ENCODE measurements at places on chromosomes 12 and 14.
A peak's percentile ranks its signal among the peaks of the same experiment; 100 is the strongest.

- DNase-seq, result no peak
Observed at GRCh38 chr14:69535230-69535848, 39.3 kb downstream of the CCDC177 start.

DNA sequence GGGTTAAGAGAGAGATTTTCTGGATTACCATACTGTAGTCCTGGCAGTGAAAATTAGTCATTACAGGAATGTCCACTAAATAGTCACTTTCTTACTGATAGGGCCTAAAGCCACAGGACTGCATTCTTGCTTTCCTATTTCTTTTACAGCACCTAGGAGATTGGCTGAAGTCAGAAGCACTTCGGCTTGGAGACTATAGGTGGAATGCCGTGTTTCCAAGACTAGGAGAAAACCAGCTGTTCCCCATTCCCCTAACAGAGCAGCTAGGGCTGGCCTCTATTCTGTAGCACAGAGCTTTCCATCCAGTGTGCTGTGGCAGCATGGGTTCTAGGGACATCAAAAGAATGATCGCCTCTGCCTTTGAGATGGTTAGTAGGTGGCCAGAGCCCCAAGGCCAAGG is 15.1 kb downstream of the PIGH start:
- DNase-seq, result no peak

DNA sequence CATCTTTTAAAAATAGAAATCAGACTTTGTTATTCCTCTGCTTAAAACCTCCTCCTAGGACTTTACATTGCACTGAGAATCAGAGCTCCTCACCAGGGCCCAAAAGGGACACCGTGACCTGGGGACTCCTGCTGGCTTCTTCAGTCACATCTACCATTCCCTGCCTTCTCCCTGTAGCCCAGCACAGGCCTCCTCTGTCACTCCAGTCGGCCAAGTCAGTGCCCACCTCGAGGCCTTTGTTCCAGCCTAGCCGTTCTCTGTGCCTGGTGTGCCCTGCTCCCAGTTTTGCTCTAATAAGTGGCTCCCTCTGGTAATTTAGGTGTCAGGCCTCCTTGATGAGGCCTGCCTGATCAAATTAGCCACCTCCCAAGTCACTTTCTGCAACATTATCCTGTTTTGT is 27.4 kb downstream of the CRADD start:
- DNase-seq, result no peak

GRCh38 chr12:107320033-107320928 is 226.9 kb upstream of the CRY1 start:
- DNase-seq, result peak; percentile 71

- no peak for DNase-seq
Observed at GRCh38 chr14:69928111-69928523, 48.9 kb downstream of the SMOC1 start.

DNA sequence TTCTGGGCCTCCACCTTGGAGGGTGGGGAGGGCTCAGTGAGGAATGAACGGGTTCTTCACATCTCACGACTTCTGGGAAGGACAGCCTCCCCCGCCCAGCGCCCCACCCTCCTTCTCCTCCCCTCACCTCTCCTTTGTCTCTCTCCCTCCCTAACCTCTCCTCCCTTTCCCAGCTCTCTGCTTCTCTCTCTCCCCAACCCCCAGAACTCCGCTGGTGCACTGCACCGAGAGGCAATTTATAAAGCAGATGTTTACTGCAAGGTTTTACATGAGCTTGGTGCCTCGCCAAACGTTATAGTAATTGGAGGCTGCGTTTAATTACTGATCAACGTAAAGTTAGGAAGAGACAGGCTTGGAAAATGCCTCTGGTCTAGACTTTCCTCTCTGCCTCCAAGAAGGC is 42.9 kb upstream of the FAM222A start:
- DNase-seq, result no peak

DNA sequence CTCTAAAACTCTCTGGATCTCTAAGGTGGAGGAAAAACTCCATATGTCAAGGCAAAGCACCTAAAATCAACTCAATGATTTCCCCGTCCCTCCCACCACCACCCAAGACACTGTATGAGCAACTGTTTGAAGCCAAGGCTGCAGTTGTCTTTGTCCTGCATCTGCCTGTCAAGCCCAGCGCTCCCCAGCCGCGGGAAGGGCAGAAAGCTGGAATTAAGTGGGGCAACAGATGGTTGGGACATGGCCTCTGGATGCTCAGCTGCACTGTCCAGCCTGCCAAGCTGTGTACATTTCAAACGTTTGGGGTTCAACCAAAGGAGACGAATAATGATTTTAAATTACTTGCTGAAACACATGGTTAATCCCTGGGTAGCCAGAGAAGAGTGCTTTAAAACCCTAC is 42.2 kb upstream of the PTGR2 start:
- DNase-seq, result no peak

DNA sequence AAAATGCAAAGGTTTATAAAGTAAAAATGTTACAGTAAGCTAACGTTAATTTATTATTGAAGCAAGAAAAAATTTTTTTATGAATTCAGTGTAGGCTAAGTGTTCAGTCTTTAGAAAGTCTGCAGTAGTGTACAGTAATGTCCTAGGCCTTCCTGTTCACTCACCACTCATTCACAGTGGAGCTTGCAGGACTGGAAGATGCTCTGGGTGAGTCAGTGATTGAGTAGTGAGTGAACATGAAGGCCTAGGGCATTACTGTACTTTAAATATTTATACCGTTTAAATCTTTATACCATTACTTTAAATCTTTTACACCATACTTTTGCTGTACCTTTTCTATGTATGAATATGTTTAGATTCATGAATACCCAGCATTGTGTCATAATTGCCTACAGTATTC is 120.3 kb upstream of the SLC38A4 start:
- no peak for DNase-seq

- no peak for DNase-seq
Observed at GRCh38 chr14:67191768-67192290, 2.6 kb downstream of the GARIN2 start.

DNA sequence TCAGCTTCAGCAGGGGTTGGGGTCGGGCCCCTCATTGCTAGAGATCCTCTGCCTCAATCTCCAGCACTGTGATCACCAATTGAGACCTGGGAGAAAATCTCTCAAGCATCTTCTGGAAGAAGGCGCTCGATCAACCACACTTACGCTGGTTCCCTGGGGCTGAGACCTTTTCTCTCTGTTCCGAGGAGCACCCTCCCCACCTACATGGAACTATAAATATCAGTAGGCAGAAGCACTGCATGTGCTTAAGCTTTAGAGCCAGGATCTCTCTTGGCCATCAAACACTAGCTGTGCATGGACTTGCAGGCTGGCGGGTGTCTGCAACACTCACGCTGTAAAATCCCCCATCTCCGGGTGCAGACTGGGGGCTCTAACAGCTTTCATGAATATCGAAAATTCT is 38.2 kb upstream of the KCNA1 start:
- DNase-seq, result no peak

DNA sequence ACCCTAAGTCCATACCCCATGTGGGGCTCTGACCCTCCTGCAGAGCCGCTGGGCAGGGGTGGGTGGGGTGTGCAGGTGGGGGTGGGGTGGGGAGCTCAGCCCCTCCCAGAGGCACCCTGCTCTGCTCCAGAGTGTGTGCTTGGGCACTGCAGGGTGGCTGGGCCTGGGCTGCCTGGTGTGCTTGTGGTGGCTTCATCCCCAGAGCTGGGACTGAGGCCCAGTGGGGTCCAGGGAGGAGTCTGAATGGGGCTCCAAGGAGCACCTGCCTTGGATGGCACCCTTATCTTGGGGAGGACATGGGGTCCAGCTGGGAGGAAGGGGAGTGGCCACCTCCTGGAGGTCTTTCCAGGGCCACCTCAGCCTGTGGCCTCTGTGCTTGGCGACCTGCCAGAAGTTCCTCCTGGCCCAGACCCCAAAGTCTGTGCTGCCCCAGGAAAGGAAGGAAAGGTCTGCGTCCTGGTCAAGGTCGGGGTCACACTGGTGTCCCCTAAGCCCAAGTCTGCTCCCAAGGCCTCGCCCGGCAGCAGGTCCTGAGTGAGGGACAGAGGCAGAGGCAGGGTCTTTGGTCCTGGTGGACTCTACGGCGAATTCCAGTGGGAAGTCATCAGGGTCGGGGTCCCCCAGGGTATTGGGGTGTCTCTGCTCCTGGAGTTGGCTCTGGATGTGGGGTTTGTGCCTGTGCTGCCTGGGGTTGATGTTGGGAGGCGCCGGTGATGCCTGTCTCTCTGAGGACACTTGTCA is 373.4 kb downstream of the TMEM121 start:
- DNase-seq, result no peak

DNA sequence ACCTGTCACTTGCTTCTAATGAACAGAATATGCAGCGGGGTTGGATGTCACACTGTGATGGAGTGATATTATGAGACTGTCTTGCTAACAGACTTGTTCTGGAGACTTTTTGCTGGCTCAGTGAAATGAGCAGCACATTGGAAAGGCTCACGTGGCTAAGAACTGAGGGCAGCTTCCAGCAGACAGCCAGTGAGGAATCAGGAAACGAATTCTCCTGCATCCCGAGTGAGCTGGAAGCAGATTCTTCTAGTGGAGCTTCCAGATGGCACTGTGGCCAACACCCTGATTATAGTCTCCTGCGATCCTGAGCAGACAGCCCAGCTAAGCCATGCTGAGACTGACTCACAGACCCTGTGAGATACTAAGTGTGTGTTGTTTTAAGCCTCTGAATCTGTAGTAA is 16.1 kb upstream of the TSPAN9 start:
- no peak for DNase-seq

- DNase-seq, result no peak
Observed at GRCh38 chr14:100828031-100828769, 2.3 kb downstream of the MEG3 start.

GRCh38 chr14:52835122-52835903 is 43.9 kb upstream of the GNPNAT1 start:
- DNase-seq, result no peak

DNA sequence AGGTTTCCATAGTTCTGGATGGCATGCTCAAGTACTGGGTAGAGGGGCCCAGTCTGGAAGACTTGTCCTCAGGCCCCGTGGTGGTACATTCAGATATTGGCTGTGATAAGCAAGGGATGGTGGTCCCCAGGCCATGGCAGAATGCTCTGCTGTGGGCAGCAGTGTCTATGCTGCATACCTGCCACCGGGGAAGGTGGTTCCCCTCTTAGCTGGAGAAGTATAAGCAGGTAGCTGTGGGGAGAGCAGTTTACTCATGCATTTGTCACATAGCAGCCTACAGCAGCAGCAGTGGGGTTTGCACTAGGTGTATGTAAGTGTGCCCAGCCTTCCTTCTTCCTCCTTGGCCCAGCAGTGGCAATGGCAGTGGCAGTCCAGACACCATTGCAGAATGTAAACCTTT is 69.3 kb upstream of the ADAMTS20 start:
- no peak for DNase-seq

- DNase-seq, result no peak
Observed at GRCh38 chr12:65494537-65494936, 216.1 kb downstream of the MSRB3 start.

All from activated CD4-positive, alpha-beta T cell treated with anti-CD3 and anti-CD28 coated beads for 24 hours (primary cell).